ENCODE measurements at places on chromosomes 16 and 17.

GRCh38 chr16:82857693-82858365, 231.1 kb downstream of the CDH13 start:
- DNase-seq = no peak

DNA sequence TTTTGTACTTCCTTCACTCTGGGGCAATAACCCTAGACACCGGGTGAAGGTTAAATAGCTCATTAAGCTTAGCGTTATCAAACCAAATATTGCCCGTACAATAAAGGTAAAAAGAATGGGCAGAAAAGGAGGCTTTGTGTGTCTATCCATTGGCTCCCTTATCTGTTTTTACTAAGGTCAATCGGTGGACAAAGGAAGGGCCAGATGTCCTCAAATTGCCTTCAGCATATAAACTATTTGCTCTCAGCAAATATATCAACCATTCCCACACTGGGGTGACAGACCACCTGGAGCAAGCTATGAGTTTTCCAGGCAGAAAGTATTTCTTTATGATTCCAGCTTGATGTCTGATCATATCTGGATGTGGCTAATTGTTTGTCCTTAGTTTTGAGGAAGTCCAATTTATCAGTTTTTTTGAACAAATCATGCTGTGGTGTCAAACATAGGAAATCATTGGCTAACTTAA, 25.3 kb upstream of the WIPI1 start:
- no peak for DNase-seq

DNA sequence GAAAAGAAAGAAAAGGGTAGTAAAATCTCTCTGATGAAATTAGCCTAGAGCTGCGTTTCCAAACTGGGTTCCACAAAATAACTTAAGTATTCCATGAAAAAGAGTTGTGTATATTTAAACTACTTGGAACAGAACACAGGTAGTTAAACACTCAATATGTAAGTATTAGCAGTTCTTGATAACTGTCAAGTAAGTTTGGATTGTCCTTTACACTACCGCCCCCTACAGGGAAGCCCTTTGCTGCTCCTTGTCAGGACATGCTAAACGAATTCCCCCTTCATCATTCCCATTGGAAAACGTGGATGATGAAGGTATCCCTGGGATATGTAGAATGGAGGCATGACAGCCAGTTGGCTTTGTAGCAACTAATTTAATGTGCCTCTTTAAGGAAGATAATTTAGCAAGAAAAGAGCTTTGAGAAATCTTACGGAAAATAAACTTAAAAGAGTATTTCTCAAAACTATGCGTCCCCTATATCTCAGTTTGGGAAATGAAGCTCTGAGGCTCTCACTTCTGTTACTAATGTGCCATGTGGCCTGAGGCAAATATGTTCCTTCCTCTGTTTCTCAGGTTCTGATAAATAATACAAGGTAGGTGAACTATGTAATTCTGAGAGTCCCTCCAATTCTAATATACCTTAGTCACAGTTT, 18.8 kb downstream of the NCBP3 start:
- peak; percentile 20 for DNase-seq

- no peak for DNase-seq
Measured at GRCh38 chr16:21150375-21151001, at the start of gene DNAH3. TSS of gene DNAH3 (minus strand) at chr16:21150846. CDS start at chr16:21150319, 527 bp downstream.

DNA sequence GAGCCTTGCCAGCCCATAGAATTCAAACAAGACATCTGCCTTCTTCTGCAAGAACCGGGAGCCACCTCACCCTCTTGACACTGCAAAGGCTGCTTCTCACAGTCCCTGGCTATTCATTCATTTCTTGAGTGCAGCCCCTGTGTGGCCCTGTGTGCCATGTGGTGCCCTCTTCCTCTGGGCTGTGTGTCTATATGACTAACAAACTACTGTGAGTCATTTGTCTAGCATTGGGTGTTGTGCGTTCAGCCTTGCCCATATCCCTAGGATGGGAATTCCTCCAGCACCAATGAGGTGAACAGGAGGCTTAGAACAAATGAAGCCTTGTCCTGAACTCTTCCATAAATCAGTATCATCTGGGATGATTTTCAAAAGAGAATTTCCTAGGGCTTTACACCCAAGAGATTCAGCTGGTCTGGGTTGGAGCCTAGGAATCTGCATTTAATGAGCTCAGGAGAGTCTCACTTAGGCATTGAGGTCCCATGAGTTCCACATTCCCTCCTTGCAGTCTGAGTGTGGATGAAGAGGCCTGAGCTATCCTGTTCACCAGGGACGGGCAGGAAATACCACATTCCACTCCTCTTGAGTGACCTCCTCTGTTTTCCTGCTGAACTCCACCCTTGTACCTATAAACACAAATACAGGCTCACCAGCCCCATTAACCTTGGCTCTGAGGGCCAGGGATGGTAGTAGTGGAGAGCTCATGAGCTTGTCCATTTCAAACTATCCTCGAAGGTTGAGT, 308.7 kb upstream of the N4BP1 start:
- no peak for DNase-seq

DNA sequence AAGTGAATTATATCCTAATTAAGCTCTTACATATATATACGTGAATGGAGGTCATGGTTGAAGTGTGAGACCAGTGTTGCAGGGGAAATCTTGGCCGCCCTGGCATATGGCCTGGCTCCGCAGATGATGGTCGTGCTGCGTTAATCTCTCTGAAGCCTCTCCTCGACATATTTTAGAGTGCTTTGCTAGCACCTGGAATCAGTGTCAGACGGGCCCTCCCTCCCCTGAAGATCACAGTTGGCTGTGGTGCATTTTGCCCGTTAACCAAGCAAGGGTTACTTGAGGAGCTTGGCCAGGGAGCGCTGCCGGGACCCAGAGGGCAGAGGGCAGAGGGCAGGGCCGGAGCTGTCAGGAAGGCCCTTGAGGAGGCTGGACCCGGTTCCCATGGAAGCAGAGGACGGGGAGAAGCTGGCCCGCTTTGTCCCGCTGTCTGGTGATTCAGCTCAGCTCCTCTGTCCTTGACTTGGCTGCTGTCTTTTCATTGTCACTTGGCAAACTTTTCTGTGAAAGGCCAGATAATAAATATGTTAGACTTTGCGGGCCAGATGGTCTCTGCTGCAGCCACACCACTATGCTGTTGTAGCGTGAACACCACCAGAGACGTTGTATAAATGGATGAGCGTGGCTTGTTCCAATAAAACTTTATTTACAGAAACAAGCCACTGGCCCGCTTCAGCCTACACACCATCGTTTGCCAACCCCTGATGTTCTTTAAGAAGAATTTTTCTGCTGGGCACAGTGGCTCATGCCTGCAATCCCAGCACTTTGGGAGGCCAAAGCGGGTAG, 32.3 kb downstream of the CIBAR2 start:
- DNase-seq = no peak

DNA sequence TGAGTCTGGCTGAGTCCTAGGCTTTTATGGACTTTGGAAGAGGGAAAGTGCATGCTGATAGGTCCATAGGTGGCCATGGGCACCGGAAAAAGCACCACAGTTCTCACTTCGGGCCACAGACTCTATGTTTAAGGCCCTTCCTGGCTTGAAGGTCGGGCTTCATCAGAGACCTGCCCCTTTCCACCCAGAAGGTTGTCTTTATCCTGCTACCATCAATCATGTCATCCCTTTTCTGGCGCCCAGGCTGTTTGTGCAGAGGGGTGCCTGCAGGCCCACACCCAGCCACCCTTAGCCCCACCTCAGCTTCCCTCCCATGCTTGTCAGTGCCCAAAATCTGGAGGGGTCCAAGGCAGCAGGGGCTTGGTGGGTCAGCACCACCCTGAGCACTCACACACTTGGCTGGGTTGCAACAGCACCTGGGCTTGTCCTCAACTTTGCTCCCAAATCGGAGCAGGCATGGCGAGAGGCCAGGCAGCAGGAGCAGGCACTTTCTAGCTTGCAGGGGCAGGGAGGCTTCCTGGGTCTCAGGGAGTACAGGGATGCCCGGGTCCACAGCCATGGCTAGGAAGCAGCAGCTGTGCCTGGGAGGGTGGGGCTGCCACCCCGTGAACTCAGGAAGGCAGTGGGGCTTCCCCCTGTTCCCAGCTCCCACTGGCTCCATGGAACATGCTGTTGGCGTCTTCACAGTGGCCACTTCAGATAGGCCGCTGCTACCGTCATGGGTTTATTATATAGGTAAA, 63.8 kb upstream of the TOM1L1 start:
- DNase-seq = no peak

DNA sequence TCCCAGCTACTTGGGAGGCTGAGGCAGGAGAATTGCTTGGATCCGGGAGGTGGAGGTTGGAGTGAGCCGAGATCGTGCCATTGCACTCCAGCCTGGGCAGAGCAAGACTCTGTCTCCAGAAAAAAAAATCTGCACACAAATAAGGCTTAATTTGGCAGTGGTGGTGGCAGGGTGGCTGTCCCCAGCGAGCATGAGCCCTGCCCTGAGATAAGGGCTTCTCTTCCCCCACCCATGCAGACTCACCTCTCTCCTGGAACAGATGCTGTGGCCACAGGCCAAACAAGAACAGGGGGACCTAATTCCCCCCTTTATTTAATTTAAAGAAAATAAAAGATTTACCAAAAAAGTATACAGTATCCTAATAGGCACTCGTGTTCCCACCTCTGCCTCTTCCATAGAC, 157.2 kb downstream of the RAB11FIP4 start:
- no peak for DNase-seq

DNA sequence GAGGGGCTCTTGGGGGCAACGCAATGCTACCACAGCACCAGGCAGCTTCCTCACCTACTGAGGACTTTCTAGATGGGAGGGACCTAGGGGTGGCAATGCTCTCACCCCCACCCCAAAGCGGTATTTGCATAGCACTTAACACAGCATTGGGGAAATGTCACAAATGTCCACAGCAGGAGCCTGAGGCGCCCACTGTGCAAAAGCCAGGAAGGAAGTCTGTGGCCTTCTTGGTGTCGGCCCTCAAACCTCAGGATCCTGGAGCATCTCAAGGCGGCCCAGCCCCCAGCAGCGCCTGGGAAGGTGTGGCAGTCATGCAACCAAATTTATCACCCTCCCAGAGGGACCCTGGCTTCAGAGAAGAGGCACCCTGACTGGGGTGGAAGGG, 45.3 kb downstream of the WNT3 start:
- DNase-seq = no peak

All from stimulated activated CD4-positive, alpha-beta T cell treated with anti-CD3 and anti-CD28 coated beads, Interleukin-15, amount 100 ng/mL, for 1 hour (primary cell).